ENCODE measurements at places on chromosomes 6 and 20. TPM values are rescaled to one million over a fixed set of nuclear protein-coding genes. Genes with fewer than 3 reads are reported as not detected.

DNA sequence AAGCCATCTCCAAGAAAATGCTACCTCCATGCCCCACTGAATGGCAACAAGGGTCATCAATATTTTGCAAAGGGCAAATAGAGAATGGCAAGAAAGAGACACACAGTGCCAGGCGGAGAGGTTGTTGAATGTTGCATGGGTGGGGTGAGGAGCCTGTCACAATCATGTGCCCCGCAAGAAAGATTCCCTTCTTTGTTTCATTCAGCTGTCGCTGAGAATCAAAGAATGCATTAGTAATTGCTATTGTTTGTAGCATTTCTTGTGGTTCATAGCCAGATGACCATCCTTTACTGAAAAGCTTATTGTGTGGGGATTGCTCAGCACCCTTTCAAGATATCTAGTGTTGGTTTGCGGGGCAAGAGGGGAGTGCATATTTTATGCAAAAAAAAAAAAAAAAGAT is 166.5 kb upstream of the QKI start:
- no peak for DNase-seq

DNA sequence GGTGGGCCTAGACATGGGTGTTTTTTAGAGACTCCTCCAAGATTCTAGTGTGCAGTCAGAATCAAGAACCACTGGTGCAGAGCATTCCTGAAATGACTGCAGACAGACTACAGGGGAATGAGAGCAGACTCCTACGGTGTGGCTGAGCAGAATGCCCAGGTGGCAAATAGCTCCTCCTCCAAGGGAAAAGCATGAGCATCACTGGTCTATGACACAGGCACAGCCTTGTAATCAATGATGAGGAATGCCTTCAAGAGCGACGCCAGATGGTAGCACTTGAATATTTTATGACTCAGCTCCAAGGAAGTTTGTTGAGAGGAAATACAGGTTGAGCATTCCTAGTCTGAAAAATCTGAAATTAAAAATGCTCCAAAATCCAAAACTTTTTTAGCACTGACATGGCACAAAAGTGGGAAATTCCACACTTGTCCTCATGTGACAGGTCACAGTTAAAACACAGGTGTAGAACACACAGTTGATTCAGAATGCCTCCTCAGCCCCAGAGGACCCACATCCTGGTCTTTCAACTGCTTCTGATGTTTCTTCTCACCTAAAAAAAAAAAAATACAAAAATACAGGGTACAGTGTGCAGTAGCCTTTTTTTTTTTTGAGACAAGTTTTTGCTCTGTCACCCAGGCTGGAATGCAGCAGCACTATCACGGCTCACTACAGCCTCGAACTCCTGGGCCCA is 10.6 kb upstream of the FAM8A1 start:
- DNase-seq: peak; percentile 40

- no peak for DNase-seq
Measured at GRCh38 chr20:32433311-32434021, 75.3 kb downstream of the ASXL1 start.

- DNase-seq: no peak
Measured at GRCh38 chr6:6591778-6592465, 3.4 kb downstream of the LY86 start.

GRCh38 chr6:30750379-30750668 is 6.0 kb upstream of the IER3 start:
- no peak for DNase-seq

DNA sequence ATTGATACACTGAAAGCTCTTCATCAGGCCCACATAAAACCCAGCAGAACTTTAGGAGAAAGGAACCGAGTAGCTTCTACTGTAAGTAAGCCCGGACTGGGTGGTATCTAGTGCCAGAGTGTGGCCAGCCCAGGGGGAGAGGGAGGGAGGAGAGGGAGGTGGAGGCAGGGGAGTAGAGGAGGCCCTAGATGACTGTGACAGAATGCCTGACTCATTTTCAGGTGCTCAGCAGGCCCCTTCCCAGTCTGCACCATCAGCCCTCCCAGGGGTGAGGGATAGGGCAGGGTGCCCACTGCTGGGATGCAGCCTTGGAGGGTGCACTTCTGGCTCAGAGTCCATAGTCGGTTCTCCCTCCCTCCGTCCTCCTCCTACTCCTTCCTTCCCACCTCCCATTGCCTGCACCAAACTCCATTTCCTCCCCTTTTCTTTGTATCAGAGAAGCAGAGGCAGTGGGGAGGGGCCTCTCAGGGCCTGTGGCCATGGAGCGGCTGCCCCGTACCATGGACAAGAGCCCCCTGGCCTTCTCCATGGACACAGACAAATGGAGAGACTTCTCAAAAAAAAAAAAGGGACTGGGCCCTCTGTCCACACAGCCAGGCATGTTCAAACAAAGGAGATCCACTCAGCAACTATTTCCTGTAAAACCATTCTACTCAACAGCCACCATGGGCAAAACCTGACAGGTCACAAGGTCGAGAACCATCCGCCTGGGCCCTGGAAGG is 184.9 kb upstream of the SNX9 start:
- no peak for DNase-seq

- DNase-seq: no peak
Measured at GRCh38 chr6:14020551-14020950, 95.8 kb downstream of the RNF182 start.

DNA sequence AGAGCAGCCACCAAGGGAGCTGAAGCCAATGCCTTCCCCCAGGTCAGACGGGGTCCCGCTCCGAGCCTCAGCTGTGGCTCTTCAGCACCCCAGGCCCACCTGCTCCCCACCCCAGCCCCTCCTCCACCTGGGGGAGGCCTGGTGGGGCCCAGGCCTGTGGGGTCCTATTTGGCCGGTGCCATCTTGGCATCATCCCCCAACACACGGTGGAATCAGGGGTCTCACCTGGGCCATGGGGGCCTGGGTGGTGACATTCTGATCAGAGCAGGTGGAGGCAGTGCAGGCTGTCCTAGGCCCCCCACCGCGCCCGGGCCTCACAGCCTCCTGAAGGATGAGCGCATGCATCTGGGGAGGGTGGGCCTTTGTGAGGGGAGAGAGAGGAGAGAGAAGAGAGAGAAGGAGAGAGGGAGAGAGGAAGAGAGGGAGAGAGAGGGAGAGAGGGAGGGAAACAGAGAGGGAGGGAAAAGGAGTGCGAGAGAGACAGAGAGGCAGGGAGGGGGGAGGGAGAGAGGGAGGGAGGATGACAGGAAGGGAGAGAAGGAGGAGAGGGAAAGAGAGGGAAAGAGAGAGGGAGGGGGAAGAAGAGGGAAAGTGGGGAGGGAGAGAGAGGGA is 23.9 kb upstream of the RBBP8NL start:
- DNase-seq: no peak

DNA sequence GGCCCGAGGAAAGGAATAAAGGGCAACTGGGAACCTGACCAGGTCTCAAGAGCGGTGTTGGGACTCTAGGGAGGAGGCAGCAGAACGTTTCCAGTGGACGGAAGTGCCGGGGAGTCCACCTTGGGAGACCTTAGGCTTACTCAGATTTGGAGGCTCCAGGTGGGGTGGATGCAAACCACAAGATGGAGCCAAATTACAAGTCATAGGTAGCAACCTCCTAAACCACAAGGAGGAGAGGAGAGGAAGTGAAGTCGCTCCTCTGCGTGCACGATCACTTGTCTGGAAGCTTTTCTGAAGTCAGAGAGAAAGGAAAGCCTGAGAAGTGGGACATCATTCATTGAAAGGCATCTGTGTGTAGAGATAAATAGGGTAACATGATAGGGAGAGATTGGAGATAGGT is 9.3 kb downstream of the HLA-DOA start:
- DNase-seq: peak; percentile 49

- peak; percentile 59 for DNase-seq
Measured at GRCh38 chr6:90411292-90411781, 114.7 kb upstream of the BACH2 start.

GRCh38 chr6:137218473-137218916 is 690 bp downstream of the IFNGR1 start:
- peak; percentile 52 for DNase-seq

- DNase-seq: no peak
Measured at GRCh38 chr6:89388846-89389245, 23.2 kb downstream of the RRAGD start.

Gene NHSL1
- total RNA-seq: 0.54 TPM

Gene SLC4A11
- 0.50 TPM for total RNA-seq

Gene TRIM27
- 66.6 TPM for total RNA-seq

Gene CCDC170
- not detected for total RNA-seq
